Motor neuron (in vitro differentiated cells): ENCODE measurements at places on chromosomes 16 and 17.

DNA sequence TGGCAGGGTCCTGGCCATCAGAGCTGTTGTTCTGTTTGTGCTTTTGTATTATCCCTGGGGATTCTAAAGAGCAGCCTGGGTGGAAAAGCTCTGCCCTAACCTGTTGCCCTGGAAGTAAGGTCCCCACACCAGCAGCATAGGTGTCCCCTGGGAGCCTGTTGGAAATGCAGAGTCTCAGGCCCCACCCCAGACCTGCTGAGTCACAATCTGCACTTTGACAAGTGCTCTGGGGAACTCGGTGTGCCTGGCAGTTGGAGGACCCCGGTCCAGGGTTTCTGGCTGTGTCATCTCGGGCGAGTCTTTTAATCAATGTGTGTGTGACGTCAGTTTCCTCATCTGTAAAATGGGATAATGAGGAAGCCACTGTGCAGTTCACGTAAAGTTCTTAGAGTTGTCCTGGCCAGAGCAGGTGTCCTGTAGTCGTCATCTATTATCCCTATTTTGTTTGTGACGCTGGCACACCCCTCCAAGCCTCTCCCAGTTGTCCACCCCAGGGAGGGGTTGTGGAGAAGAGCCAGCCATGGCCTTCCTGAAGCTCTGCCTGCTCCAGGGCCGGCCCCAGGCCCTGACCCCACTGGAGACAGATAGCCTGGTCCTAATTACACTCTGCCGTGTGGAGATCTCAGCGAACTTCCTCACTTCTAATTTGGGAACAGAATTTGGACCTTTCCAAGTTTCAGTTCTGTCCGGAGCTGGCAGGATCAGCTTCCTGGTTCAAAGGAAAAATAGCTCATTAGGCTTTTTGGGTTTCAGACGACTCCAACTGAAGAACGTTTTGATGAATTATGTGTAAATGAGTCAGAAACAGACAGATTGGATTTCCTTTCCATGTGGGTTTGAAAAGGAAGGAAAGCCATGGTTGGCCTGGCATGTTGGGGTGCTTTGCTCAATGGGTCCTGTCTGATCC, 295.7 kb upstream of the FOXF1 start:
- ATAC-seq = no peak

GRCh38 chr17:61806081-61806828, 57.1 kb downstream of the BRIP1 start:
- no peak for ATAC-seq

DNA sequence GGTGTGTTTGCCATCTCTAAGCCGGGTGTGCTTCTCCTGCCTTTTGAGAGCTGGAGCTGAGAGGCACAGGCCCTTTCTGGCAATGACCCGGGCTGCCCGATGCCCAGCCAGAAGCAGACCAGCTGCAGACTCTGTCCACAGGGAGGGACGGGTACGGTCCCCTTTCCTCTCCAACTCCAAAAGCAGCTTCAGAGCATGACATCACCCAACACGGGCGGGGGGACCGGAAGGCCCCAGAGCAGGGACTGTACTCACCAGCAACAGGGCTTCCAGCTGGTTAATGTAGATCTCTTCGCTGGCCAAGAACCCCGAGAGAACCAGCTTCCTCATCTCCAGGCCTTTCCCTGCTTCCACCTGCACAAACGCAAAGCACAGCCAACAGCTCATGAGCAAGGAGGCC, 79.4 kb downstream of the ABR start:
- ATAC-seq = no peak

DNA sequence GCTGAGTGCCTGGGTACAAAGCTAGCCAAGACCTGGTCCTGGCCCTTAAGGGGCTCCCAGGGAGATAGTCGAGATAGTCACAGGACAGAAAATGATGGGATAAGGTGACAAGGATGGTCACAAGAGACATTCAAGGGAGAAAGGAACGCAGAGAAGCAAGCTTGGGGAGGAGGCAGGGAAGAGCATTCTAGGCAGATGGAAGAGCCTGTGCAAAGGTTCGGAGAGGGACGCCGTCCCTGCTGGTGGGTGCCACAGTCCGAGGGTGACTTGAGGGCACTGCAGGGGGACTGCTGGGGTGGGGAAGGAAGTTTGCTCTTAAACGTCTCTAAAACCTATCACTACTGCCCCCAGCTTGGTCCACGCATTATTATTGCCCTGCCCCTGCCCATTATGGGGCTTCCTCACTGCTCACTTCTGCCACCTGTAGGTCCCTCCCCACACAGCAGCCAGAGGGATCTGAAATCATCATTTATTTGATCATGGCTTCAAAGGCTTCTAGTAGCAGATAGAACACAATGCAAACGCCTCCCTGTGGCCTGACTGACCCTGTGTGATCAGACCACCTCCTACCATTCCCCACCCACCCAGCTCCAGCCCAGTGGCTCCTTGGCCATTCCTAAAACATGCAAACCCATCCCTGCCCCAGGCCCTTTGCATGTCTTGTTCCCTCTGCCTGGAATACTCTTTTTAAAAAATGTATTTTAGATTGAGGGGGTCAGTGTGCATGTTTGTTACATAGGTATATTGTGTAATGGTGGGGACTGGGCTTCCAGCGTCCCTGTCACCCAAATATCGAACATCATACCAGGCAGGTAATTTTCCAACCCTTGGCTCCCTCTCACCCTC, 60.3 kb downstream of the RMI2 start:
- no peak for ATAC-seq

GRCh38 chr17:7133424-7133823, 18.8 kb upstream of the ASGR2 start:
- no peak for ATAC-seq

DNA sequence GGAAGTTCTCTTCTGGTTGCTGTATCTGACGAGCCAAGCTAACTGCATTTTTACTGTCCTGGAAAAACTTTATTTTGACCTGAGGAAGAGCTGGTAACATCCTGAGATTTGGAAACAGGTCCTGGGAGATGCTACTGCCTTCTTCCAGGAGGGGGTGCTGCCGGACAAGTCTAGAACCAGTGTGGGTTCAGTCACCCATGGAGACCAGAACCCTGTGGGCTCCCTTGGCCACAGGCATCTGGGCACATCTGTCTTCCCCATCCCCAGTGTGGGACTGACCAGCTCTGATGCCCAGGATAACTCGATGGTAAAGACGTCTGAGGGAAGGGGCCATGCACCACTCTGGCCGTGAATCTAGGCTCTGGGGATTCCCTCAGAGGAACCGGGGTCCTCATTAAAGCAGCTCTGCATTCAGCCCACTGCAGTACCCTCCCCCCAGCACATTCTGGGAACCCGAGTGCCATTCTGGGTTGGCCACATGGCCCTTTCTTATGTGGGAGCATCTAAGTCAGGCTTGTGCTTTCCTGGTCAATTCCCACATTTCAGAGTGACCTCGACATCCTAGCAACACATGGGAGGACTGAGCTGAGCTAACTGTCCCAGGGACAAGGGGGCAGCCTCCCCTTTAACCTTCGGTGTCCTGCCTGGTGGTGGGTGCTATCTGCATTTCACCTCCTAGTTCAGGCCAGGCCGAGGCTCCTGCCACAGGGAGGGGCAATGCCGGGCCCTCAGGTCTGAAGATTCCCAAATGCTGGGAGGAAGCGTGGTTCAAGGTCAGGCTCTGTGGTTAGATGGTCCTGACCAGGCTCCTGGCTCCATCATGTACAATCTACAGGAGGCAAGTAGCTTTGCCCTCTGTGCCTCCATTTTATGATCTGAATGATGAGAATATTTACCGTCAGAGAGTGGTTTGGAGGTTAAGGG, 6.4 kb downstream of the C16orf86 start:
- peak; percentile 22 for ATAC-seq

DNA sequence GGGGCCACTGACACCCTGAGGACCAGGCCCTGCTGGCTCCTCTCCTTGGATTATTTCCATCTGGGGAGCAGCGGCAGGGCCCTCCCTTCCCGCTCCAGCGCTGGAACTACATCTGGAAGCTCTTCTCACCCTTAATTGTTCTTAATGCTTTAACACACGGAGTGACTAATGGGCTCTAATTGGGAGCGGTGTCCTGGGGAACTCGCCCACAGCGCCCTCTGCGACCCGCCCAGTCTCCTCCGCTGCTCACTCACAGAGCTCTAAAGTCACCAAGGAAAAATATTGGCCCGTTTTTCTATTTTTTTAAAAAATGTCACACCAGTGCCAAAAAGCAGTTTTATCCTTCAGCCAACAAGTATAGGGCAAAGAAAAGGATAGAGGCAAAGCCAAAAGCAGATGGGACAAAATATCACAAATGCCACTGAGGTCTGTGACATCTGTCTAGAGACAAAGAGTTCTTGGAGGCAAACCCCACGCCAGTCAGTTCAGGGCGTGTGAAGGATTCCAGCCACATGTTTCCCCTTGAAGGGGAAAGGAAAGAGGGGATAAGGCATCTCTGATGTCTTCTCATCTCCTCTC, 134.7 kb downstream of the RBFOX3 start:
- ATAC-seq = peak; percentile 27

DNA sequence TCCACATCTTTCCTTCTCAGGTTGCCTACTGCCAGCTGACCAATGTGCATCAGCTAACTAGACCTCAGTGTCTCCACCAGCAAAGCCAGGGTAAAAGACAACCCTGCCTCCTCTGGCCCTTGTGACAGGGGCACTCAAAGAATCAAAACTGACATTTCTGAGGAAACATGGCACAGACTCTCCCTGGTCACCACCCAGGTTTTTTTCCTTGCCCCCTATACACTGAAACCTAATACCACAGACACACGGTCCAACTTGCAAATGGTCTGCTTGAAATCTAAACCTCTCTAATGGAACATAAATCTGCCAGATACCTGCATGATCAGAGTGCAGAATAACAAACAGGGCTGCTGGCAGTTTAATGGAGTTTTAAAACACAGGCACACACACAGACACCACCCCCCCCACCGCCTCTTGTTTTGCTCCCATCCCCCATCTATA, 19.5 kb upstream of the CORO6 start:
- ATAC-seq = no peak

DNA sequence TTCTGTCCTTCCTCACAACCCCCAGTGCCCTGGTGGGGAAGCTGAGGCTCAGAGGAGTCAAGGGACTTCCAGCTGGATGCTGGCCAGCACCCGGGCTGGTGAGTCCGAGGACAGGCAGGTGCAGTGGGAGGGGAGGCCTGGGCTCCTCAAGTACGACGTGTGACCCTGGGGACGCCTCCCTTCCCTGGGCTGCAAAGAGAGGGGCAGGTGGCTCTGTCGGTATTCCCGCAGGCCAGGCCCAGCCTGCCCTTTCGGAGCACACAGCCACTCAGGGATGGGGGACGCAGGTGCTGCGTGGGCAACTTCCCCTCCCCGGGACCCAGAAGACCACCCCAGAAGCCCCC, 33.1 kb upstream of the PVALEF start:
- ATAC-seq = no peak

GRCh38 chr16:9409560-9410493, 318.4 kb downstream of the HAPSTR1 start:
- peak; percentile 88 for ATAC-seq

GRCh38 chr17:2689411-2690164, 22.0 kb downstream of the CLUH start:
- peak; percentile 18 for ATAC-seq

DNA sequence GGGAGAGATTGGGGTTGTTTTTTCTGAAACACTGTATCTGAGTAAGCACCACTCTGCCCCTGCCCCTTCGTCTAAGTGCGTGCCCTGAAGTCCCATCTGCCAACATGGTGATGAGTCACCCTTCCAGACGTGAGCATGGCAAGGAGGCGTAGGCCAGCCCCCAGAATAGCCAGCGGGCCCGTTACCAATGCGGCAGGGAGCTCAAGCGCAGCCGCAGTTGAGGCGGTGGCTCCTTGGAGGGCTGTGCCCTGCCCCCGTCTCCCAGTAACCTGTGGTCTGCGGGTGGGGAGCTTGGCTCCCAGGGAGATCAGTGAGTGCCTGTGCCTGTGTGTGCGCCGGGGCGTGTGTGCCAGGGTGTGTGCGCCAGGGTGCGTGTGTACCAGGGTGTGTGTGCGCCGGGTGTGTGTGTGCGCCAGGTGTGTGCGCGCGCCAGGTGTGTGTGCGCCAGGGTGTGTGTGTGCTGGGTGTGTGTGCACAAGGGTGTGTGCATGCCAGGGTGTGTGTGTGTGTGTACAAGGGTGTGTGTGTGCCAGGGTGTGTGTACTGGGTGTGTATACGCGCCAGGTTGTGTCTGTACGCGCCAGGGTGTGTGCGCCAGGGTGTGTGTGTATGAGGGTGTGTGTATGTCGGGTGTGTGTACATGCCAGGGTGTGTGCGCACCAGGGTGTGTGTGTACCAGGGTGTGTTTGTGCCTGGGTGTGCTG, 98.6 kb upstream of the CHMP6 start:
- ATAC-seq = peak; percentile 5

DNA sequence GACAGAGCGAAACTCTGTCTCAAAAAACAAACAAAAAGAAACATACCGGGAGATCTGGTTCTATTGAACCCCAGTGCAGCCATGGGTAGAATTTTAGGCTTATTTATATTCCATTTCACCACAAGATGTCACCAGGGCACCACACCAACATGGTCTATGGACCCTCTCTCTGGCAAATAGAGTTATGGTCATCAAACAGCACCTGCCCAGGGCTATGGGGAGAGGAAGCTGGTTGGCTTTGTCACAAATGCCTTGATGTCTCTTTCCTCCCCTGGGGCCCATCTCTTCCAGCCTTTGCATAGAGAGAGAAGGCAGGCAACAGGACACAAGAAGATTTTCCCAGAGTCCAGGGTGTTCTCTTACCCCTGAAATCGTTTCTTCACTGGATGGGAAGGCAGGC, 128.4 kb downstream of the WWOX start:
- ATAC-seq = peak; percentile 84

DNA sequence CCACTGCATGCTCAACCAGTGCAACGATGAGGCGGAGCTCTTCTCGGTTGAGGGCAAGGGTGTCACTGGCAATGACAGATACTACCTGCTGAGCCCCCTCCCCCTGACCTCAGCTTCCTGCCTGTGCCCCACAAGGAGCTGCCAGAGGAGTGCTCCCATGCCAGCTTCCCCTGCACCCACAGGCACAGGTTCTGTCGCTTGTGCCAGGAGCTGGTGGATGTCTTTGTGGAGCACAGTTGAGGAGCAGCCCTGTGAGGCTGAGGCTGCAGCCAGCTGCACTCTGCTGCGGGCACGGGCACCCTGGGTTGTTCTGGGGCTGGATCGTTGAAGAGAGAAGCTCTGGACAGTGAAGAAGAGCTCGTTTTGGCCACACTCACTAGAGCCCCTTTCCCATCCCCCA, 165.3 kb upstream of the ZNF267 start:
- no peak for ATAC-seq

GRCh38 chr16:86383488-86384262, 126.7 kb upstream of the FOXF1 start:
- ATAC-seq = no peak

- ATAC-seq = no peak
These were observed 19.5 kb downstream of the PLLP start for GRCh38 chr16:57264950-57265371.

- ATAC-seq = no peak
These were observed 10.6 kb upstream of the SPNS2 start for GRCh38 chr17:4487820-4488716.

GRCh38 chr17:66777689-66778225, 57.2 kb upstream of the CACNG5 start:
- peak; percentile 78 for ATAC-seq
